HL-60 (cell line): ENCODE measurements at places on chromosomes 13 and 19.

DNA sequence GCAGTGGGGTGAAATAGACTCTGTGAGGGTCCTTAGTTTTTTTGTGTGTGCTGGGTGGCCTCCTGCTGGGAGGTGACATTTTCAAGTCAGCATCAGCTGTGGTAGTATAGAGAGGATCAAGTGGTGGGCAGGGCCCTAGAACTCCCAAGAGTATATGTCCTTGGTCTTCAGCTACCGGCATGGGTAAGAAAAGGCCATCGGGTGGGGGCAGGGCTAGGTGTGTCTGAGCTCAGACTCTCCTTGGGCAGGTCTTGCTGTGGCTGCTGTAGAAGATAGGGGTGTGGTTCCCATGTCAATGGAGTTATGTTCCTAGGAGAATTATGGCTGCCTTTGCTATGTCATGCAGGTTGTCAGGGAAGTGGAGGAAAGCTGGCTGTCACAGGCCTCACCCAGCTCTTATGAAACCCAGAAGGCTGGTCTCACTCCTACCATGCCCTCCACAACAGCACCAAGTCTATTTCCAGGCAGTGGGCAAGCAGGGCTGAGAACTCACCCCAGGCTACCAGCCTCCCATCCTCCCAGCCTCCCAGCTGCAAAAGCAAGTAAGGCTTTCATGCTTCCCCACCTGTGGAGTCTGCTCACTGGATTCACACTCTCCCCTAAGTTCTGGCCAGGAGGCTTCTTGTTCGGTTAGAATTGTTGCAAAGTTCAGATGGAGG lies 130.6 kb upstream of the SOX1 start:
- DNase-seq: no peak

- no peak for DNase-seq
These were observed 7.6 kb downstream of the F7 start for GRCh38 chr13:113112893-113113845.

GRCh38 chr19:45451131-45451849 lies 16.5 kb upstream of the FOSB start:
- DNase-seq: no peak

DNA sequence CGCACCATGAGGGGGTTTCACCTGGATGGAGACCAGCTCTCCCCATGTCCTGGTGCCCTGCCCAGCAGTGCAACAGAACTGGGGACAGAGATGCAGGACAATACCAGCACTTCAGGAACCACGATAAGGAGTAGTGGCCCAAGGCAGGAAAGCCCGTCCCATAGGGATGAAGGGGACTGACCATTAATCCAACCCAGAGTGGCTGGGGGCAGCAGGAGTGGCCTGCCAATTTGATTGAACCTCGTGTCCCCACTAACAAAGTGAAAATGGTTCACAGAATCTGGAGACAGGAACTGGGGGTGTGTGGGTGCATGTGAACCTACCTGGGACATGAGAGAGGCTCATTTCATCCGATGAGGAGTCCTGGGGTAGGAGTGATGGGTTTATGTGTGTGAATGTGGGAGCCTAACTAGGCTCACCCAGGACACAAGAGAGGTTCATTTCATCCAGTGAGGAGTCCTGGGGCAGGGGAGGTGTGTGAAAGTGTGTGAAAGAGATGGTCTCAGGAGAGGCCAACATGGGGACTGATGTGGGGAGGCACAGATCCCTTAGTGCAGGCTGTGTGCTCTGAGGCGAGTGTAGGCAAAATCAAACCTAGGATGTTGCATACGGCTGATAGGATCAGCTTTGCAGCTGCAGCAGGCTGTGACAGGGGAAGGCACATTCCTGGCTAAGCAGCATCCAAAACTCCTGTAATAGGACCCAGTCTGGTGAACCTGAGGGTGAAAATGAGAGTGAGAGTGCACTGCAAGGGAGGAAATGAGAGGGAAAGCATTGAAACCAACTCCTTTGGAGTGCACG lies 98.2 kb downstream of the ZNF429 start:
- DNase-seq: no peak

DNA sequence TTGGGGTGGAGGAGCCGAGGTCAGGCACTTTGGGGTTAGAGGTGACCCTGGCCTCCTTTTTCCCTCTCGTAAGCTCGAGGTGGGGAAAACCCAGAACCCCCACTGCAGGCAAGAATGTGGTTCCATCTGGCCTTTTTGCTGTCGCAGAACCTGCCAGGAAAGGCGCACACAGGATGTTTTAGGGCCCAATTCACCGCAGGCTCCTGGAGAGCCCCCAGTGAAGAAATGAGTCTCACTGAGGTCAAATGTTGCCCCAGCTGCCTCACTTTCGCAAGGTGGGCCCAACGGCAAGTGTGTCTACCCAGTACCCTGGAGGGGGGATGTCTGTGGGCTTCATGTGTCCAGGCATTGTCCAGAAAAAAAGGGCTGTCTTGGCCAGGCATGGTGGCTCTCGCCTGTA lies 61.8 kb downstream of the PEX11G start:
- DNase-seq: no peak
